Dermis microvascular lymphatic vessel endothelial cell (primary cell): ENCODE measurements at places on chromosomes 3 and 15. TPM values are rescaled to one million over a fixed set of nuclear protein-coding genes. Genes with fewer than 3 reads are reported as not detected.

DNA sequence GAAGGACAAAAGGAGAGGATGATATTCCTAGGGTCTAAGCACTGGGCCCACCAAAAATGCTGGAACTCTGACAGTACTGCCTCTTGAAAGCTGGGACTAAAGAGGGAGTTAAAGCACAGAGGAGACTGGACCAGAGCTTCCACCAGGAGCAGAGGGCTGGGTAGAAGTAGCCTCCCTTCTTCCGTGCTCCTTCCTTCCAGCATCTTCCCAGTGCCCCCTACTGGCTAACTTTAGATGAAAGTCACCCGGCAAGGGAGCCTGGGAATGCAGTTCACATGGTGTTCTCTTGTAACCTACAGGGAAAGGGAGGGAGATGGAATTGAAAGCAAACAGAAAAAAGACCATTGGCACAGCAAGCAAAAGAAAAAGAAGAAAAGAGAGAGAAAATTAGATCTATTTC, 106.1 kb upstream of the COL8A1 start:
- DNase-seq = peak; percentile 87

DNA sequence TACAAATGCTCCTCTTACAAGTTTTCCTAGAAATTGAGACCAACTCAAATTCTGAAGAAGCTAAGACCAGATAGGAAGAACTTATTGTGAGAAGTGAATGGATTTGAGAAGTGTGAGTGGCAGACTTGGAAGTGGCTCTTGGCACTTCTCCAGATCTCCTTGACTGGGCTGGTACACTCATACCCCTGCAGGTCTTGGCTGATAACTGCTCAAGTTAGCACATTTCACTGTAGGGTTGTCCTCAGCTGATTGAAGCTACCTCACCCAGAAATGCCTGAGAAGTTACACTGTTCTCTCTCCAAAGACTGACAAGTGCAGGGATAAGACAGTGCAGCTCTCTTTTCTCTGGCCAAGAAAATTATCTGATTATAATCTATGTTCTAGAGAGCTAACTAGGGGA, 16.5 kb upstream of the CLDN1 start:
- no peak for DNase-seq

DNA sequence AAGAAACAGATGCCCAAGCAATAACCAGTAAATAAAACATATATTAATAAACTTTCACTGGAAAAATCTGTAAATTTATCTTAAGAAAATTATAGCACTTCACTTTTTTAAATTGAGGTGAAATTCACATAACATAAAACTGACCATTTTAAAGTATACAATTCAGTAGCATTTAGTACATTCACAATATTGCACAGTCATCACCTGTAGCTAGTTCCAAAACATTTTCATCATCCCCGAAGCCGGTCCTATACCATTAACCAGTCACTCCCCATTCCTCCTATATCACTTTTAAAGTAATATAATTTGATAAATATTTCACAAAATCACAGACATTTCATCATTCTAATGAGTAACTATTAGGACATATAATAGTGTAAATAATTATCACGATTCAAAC, 8.0 kb upstream of the LRRIQ4 start:
- DNase-seq = no peak

GRCh38 chr3:197756704-197757103, 7.0 kb downstream of the FYTTD1 start:
- no peak for DNase-seq

DNA sequence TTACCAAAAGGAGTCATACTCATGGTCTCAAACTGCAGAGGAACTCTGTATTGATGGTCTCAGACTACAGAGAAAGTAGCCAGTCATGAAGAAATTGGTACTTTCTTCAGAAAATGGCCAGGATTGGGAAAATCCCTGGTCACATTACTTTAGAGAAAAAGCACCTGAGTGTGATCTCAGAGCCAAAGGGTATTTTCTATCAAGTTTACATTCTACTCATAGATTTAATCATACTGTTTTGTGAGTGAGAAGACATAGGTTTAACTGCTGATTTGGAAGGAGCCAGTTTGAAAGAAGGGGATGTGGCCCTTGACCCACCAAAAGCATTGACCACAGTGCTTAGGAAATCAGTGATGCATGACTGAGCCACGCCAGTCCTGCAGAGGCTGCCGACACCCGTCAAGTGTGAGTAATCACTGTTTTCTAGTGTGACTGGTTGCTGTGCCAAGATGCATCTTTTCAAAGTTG, 203.6 kb downstream of the AKAP13 start:
- peak; percentile 60 for DNase-seq

DNA sequence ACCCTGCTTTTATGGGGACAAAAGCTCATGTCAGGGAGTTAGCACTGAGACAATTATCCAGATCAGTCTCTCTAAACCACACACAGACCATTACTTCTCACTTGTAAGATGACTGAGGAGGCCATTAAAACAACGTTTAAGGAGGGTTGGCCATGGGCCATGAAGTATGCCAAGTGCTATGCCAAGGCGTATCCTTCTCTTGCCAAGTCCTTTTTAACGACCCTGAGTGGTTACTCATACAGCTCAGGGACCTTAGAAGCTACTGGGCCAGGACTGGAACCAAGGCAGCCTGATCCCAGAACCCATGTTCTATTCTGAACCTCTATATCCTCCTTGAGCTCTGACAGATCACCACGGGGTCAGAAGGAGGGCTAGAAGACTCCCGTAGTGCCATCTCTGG, 50.0 kb downstream of the NMNAT3 start:
- no peak for DNase-seq

DNA sequence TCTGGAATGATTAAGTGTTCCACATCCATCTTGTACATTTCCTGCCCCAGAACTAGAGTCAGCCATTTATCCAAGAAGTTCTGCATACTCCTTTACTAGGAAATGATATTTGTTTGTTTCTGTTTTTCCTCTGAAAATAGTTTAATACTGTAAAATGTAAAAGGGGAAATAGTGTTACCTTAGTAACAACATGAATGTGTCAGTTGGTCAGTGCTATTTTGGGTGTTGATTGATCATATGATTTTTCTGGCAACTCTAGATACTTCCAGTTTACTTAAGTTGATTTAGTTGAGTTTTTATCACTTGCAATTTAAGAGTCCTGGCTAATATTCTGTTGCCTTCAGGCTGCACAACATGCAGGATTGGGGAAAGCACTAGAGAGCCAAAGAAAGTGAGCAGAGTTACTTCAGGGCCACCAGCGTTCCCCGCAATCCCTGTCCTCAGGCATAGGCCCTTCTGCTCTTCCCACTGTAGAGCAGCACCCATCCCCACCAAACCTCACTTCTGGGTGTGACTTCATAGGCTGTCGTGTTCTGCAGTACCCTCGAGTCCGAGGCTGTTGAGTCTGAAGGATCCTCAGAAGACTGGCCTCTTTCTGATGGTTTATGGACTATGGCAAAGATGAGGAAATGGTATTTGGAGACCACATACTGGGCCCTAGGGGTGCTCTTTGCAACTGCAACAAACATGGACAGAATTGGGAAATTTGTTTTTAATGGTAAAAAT, 69.0 kb downstream of the CHD2 start:
- no peak for DNase-seq

DNA sequence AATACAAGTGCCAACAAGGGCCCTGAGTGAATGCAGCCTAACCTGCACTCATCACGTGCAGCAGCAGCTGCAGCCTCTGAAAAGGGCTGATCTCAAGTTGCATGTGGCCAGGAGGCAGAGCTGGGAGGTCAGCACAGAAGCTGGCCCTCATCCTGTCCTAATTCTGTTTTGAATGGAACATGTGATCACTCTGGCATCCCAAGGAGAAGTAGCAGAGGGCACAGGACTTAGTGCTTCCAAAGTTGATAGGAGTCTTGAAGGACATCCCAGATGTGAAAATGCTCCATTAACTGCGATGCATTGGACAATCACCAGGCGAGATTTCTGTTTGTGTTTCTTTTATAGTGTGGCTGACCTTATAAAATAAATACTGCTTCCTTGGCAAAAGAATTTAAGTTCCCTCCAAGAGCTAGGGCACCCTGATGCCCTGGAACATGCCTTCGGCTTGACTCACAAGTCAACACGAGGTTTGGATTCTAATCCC, 31.6 kb upstream of the STAG1 start:
- no peak for DNase-seq

DNA sequence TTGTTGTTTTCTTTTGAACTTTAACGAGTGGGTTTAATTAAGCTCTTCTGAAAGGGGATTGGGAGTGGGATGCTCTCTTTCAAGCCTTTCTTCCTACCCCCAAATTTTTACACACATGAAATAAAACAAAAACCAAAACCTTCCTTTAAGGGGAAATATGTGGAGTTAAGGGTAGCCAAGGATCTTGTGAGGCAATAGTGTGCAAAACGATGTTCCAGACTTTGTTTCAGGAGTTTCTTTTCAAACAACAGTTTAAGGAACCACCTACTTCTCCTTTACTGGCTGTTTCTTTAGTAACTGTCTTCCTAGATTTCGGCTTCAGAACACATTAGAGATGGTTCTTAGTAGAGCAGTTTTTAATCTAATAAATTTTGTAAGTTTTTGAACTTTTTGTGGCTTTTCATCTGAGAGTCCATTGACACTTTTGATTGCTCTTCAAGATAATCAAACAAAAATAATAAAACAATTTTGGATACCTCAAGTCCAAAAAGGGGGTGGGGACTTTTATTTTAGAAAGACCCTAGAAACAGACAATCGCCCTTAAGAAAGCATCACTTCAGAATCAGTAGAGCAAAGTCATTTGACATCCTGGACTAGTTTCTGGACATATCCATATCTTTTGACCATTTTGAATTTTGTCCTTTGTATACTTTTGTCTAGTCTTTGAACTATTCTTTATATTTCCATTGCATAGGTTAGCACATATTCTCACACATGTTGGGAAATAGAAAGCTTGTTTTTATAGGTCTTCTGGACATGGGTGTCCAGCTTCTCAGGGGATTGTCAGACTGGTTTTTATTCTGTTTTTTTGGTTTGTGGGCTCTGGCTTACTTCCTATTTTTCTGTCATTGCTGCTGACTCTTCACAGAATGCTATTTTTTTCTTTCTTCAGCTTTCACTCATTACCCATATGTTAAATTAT, 6.0 kb downstream of the DIPK2A start:
- DNase-seq = no peak

GRCh38 chr3:4976109-4976508, 3.1 kb upstream of the BHLHE40 start:
- DNase-seq = no peak

DNA sequence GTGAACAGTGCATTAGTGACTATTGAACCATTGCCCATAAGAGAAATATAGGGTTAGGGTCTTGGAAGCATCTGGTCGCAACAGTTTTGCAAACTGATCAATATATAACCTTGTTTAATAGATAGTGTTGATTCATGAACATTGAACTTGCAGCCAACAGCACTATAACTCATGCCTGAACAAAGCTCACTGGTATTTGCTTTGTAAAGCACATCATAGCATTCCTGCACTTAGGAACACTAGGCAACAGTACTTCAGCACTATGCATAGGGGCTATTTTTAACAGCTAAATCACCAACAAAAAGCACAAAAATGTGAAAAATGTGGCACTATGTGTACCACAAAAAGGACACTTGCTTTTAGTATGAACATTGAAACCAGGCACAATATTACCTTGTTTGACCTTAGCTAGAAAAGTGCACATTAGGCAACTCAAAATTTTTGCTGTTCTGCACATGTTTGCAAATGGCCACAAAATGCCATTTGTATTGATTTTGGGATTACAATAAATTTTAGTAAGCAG, 68.0 kb downstream of the OXNAD1 start:
- no peak for DNase-seq

- no peak for DNase-seq
Observed at GRCh38 chr3:138443091-138443490, 8.7 kb downstream of the ESYT3 start.

GRCh38 chr15:23441204-23441603, 5.8 kb downstream of the GOLGA6L2 start:
- no peak for DNase-seq

GRCh38 chr3:138011722-138012121, 1.8 kb downstream of the CLDN18 start:
- DNase-seq = no peak

DNA sequence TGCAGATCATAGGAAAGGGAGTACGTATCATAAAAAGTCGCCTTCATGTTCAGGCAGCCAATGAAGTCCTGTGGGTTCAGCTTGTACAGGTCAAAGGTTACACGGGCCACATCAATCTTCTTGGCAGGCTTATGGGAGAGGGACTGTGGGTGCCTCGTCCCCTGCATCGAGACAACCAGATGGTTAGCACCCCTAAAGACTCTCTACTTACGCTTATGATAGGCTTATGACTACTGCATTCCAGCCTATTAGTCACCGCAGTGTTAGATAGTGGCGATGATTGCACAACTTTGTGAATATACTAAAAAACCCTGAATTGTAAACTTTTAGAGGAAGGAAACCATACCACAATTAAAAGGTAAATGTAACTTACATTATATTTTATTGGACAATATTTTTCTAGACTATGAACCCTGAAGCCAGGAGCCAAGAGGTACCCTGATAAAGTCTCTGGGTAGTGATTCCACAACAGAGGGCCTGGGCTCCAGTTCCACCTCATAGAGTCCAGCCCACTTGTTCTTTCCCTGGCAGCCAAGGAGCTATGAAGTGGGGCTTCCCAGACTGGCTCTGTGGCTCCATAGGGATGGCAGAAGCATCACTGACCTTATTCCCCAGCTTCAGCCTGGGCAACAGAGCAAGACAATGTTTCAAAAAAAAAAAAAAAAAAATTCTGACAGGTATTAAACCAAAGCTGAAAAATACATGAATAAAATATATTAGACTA, 2.5 kb upstream of the FANCD2 start:
- no peak for DNase-seq

DNA sequence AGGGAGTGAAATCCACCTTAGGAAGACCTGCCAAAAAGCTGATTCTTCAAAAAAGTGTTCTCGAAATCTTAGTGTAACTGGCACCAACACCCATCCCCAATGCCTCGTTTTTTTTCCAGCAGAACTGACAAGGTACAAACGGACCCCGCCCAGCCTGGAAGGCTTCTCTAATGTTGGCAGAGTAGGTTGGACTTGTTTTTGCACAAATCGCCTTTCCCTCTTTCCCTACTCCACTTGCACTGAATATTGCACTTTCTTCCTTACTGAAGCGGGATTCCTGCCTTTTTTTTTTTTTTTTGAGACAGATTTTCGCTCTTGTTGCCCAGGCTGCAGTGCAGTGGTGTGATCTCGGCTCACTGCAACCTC, 544 bp upstream of the TIMMDC1 start:
- peak; percentile 33 for DNase-seq

DNA sequence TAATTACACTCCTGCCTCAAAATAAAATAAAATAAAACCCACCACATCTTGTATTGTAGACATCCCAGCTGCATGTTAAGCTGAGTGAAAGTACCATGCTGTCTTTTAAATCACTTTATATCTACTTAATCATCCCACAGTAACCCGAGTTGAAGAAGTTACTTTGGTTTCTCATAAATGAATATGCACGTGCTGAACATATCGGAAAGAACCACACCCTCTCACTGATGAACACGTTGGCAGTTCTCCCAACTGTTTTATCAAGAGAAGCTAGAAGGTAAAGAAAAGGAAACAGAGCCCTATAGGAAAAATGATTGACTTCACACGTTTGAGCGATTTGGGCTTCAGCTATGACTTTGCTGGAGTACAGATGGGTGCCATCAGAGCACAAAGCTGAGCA, 15.9 kb upstream of the TM4SF19 start:
- DNase-seq = no peak

FSIP1 gene
- 0.25 and 0.51 TPM in 2 replicates for total RNA-seq

MYZAP gene
- 37.2 and 45.7 TPM in 2 replicates for total RNA-seq

MAP3K13 gene
- total RNA-seq = 8.6 and 8.9 TPM in 2 replicates

RETNLB gene
- total RNA-seq = not detected in 2 replicates

MRPL46 gene
- total RNA-seq = 14.8 and 16.9 TPM in 2 replicates

SLCO2A1 gene
- total RNA-seq = 1.2 and 8.0 TPM in 2 replicates

MESP2 gene
- total RNA-seq = not detected in 2 replicates

CACNA2D2 gene
- under 0.01 TPM in 2 replicates for total RNA-seq

IMP3 gene
- 61.1 and 68.5 TPM in 2 replicates for total RNA-seq
